SJSA1 (cell line): ENCODE measurements at places on chromosomes 11 and 22. TPM values are rescaled to one million over a fixed set of nuclear protein-coding genes. Genes with fewer than 3 reads are reported as not detected.

- DNase-seq: no peak
These were observed 63.8 kb upstream of the UCP3 start for GRCh38 chr11:74072721-74073120.

Gene MFNG
- not detected in 2 replicates for total RNA-seq

GRCh38 chr22:19986011-19986409 lies 30.6 kb downstream of the ARVCF start:
- DNase-seq: no peak

Gene LIF
- 1.4 and 5.5 TPM in 2 replicates for total RNA-seq

- DNase-seq: peak; percentile 76
These were observed 5.9 kb upstream of the CNTF start for GRCh38 chr11:58616594-58616993.

GRCh38 chr22:36144886-36145541 lies 15.5 kb downstream of the APOL3 start:
- DNase-seq: peak; percentile 66

- DNase-seq: no peak
These were observed 50.5 kb upstream of the ADA2 start for GRCh38 chr22:17269607-17270261.

DNA sequence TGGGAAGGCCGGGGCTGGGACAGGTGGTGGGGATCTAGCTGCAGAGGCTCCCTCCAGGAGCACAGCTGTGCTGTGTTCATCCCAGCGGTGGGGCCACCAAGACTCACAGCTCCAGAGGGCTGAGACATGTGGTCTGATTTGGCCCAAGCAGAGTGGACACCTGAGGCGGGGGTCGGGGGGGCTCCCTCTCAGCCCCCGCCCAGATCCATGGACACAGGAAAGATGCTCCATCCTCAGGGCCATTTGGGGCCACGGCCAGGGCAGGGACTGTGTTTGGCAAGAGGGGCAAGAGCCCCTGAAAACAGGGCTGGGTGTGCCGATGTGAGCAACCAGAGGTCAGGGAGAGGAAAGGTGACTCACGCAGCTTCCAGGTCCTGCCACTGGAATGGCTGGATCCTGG lies 219.4 kb downstream of the BRD1 start:
- DNase-seq: no peak

Gene MUC15
- not detected in 2 replicates for total RNA-seq

Gene C11orf86
- not detected in 2 replicates for total RNA-seq

Gene ADAMTS8
- 0.03 TPM in 1 of 2 replicates, not detected in the other for total RNA-seq

DNA sequence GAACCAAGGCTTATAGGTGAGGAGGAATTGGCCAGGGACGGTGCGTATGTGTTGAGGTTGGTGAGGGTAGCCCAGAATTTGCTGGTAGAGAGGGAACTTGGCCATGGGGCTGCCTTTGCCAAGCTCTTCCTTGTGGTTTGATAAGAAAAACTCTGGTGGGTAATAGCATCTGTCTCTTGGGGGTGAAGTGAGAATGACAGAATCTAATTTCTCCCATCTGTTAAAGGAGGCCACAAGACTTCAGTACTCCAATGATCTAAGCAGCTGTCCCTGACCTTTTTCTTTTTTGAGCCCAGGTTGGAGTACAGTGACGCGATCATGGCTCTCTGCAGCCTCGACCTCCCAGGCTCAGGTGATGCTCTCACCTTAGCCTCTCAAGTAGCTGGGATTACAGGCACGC lies 36.0 kb upstream of the PICK1 start:
- no peak for DNase-seq

Gene ROM1
- 3.1 and 10.4 TPM in 2 replicates for total RNA-seq

Gene CABP4
- not detected in 2 replicates for total RNA-seq

DNA sequence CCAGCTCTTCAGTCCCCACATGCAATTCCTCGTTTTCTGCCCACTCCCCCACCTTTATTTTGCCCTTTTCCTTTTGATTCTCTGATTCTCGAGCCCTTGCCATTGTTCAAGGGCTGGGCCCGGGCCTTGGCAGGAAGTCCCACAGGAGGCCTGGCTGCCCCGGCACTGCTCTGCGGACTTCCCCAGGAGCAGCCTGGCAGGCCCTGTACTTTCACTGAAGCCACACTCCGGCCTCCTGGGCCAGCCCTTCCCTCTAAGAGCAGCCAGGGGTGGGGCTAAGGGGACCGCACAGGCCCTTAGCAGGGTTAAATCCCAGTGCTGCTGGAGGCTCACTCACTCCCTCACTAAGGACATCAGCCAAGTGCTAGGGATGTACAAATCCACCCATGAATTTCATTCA lies 4.1 kb downstream of the LRRC32 start:
- DNase-seq: peak; percentile 35

Gene WNT7B
- total RNA-seq: 0.18 TPM in 1 of 2 replicates, not detected in the other

DNA sequence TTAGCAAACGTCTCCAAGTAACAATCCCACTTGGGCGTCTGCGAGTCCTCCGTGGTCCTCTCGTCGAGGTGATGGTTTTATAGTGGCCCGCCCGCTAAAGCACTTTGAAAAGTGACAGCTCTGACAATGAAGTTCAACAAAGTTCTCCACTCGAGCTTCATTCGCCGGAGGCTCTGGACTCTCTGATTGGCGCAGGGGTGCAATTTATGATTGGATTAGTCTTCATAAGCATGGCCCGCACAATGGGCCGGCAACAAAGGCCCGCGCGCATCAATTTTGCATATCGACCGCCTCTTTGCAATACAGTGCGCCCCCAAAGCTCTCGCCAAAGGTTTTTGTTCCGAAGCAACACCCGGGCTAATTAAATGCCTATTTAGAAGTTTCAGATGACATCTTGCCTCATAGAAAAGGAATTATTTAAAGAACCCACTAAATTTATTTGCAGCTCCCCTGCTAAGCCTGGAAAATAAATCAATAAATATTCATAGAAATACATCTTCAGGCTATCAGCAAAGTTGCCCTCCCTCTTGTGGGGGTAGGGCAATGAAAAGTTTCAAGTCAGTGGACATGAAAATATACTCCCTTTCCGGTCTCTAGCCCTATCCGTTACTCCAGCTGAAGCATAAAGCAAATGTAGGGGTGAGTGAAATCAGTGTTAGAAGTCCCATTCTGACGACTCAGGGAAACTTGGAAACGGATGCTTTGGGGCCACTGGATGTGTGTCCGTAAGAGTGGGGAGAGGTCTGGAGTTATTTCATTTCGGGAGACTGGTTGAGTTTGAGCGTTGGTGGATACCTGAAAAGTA lies at the start of gene DBX1:
Gene DBX1, minus strand, starts transcription at position 51 of the 805 bp plus-strand sequence. CDS start 151 bp downstream, outside the sequence.
- no peak for DNase-seq

DNA sequence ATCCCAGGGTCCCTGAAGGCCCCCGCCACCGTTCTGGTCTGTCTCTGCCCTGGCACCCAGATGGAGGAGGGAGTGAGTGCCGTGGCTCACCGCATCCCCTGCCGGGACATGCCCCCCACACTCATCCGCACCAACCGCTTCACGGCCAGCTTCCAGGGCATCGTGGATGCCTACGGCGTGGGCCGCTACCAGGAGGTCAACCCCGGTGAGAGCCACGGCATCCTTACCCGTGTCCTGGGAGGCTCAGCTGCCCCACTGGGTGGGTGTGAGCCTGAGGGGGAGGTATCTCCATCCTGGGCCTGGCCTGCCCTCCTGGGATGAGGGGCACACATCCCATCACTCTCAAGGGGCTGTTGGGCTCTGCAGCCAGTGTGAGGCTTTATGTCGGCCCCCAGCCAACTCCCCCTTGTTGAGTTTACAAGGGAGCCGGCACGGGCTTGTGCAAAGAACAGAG lies 6.1 kb downstream of the TCIRG1 start:
- DNase-seq: no peak

- no peak for DNase-seq
These were observed 63.6 kb downstream of the FDX1 start for GRCh38 chr11:110493346-110493745.

DNA sequence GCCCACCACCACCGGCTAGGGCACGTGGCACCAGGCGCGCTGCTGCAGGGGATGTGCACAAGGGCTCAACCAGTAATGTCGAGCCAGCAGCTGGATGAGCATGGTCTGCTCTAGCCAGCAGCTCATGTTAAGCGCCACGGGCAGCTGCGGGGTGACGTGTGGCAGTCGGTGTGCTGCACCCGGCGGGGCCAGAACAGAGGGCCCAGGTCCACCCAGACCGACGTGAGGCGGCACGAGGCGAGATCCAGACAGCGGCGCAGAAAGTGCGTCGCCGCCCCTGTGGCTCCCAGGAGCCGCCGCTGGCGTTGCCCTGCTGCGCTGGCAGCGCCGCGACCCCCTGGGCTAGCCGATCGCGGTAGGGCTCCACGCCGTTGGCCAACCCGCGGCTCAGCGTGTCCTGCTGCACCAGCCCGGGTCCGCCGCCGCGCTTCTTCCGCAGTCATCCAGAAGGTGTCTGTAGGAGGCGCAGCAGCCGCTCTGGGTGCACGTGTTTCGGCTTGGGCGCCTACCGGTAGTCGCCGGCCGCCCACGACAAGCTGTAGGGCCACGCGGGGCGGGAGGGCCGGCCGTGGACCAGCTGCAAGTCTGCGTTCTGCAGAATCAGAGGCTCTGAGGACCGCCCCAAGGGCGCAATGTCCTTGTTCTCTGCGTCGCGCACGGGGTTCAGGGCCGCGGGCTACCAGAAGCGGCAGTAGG lies 4.6 kb upstream of the GALR3 start:
- peak; percentile 48 for DNase-seq

GRCh38 chr11:123235117-123235655 lies 40.1 kb upstream of the CLMP start:
- peak; percentile 42 for DNase-seq

DNA sequence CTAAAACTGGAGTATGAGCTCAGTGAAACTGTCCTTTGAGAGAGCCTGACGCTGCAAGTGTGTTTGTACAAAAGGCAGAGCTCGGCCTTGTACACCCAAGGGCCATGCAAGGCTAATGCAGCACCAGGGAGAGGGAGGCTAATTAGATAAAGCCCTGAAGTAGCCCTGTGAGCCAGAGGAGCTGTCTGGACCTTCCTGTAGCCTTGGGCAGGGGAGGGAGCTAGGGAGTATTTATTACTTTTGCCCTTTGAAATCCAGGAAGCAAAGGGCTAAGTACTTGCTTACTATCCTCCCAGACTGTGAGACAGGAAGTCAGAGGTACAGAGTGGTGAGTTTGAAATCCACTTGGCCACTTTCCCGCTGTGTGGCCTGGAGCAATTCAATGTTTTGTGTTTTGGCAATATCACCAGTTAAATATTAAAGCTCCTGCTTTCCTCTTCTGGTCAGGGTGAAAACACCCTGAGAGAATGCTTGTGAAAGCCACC lies 10.2 kb upstream of the LDHA start:
- peak; percentile 66 for DNase-seq

Gene CABP7
- total RNA-seq: not detected in 2 replicates

DNA sequence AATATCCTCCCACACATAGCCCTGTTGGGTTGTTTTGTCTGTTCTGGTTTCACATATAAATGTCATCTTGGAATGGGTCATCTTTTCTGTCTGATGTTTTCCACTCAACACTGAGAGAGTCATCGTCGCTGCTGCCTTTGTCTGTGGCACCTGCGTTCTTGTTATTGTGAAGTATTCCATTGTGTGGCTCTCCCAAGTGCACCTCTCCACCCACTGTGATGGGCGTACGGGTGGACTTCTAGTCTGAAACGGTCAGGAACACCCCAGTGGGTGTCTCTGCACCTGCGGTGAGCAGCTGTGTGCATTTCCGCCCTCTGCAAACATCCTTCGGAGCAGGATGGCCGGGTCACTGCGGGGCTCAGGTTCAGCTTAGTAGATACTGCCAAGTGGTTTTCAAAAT lies 34.5 kb upstream of the RTL6 start:
- no peak for DNase-seq

Gene OR8G5
- total RNA-seq: not detected in 2 replicates

DNA sequence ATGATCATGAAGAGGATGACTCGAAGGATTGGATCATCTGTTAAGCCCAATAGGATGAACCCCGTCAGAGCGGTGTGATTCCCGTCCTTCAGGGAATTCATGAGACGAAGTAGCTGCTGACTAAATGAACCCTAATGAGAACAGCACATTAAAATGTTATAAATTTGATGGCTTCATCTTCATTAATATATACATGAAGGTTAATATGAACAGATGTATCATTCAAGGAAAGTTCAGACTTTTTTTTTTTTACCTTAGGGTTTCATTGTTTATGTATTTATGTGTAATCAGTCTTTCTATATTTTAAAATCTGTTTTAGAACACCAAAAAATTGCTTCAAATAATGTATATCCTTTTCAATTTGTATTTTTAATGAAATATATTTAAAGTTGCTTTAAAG lies at the start of gene OR5P2:
Gene OR5P2, minus strand, starts transcription at position 101 of the 400 bp plus-strand sequence. Its CDS starts 0 bp downstream, at position 101.
- DNase-seq: no peak

DNA sequence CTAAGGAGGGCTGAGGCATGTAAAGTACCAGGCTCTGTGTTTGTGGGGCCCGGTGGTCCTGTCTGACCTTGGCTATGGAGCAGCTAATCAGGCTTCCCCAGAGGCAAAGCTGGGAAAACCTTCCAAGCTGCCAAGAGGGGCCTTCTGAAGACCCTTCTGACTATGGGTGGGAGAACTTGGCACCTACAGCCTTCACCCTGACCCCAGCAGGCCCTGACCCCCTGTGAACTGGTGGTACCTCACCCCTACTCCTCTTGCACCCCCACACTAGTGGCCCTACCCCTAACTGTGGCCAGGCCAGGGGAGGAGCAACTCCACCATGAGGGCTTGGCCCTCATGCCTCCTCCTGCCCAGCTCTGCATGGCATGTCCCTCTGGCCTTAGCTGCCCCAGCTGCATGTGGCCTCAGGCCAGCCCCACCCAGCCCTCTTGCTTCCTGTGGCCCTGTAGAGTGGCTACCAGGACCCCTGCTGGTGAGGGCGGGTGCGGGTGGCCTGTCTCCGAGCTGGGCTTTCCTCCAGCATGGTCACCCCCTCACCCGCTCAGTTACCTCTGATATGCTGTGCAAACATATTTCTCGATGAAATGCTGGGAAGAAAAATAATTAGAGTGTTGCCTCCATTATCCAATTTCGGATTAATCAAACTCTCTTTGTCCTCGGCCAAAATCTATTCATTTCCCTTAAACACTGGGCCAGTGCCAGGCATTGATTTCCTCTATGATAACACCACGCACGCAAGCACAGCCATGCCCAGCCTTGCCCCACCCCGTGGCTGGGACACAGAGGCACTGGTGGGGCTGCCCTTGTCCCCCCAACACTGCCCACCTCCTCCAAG lies 7.5 kb downstream of the GNAZ start:
- DNase-seq: no peak

Gene FADS2
- total RNA-seq: 2.8 and 8.5 TPM in 2 replicates

GRCh38 chr11:112584672-112585071 lies 324.0 kb upstream of the PLET1 start:
- no peak for DNase-seq

Gene KRTAP5-10
- not detected in 2 replicates for total RNA-seq

Gene SULT4A1
- total RNA-seq: not detected in 2 replicates

Gene C11orf16
- not detected in 2 replicates for total RNA-seq

Gene GDPD5
- total RNA-seq: 2.5 and 4.9 TPM in 2 replicates

DNA sequence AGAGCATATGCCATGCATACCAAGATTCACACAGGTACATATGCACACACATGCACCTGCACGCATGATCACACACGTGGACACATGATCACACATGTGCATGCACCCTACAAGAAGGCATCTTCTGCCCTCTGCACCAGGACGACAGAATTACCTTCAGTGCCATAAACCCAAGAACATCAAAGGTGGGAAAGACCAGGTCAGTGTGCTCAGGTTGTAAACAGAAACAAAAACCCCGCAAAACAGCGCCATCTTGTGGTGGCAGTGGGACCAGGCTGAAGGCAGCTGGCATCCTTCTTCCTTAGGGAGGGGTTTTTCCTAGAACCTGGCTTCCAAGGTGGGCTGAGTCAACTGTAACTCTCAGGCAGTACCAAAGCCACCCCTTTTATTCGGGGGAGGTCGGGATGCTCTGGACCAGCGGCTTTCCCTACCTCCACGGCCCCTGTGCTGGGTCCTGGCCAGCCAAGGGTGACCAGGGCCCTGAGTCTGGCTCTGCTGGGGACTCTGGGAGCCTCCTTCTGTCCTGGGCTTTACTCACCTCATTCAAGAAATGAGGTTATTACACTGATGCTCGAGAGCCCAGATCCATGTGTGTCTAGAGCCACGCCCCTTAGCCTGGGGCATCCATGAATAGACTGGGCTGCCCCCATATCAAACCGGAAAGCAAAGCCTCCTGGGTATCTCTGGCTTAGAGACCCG lies 69.4 kb upstream of the FGF3 start:
- peak; percentile 86 for DNase-seq
